ENCODE measurements at places on chromosomes 2 and 18.

GRCh38 chr2:173797586-173798263 is 167.4 kb downstream of the SP3 start:
- H3K27ac ChIP-seq, result no peak overlapping the region
- H3K27me3 ChIP-seq, result peaks cover 5% of the 10 kb centered on the region
- no peak for DNase-seq
- H3K4me1 ChIP-seq, result no peaks in the 10 kb centered on the region

DNA sequence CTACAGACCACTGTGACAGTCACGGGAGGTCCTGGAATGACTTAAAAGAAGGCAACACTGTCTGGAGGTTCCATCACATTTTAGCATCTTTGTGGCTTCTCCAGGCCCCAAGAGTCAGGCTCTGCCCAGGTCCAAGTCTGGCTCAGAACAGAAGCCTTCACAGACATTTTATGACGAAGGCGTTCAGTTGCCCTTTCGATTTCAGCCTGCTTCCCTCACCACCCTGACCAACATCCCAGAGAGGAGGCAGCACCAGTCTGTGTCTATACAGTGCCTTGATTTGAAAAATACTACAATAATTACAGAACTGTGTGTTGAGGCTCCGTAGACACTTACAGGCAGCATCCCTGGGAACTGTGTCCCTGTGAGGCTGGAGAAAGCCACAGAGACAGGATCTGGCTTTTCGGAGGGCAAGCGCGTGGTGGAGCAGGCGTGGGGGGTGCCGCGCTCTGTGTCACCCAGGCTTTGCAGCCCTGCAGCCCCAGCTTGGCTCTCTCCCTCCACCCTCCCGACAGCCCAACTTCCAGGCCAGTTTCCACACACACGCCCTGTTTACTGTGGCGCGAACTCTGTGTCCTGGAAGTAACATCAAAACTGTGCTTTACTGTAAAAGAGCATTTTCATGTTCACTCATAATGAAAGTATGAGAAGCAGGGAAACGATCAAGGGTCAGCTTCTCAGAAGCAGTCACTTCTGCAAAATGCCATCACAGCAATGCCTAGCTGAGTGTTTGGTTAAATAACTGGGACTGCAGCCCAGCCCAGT is 153.5 kb upstream of the ALKAL2 start:
- no peak for DNase-seq
- H3K27me3 ChIP-seq, result no peaks in the 10 kb centered on the region
- H3K27ac ChIP-seq, result no peak overlapping the region
- H3K4me1 ChIP-seq, result peaks cover 24% of the 10 kb centered on the region

- H3K27ac ChIP-seq, result no peak overlapping the region
- no peaks in the 10 kb centered on the region for H3K36me3 ChIP-seq
- H3K4me1 ChIP-seq, result no peaks in the 10 kb centered on the region
- H3K4me3 ChIP-seq, result no peak overlapping the region
- H3K27me3 ChIP-seq, result no peaks in the 10 kb centered on the region
Observed at GRCh38 chr2:47618272-47618552, 164.7 kb upstream of the MSH6 start.

DNA sequence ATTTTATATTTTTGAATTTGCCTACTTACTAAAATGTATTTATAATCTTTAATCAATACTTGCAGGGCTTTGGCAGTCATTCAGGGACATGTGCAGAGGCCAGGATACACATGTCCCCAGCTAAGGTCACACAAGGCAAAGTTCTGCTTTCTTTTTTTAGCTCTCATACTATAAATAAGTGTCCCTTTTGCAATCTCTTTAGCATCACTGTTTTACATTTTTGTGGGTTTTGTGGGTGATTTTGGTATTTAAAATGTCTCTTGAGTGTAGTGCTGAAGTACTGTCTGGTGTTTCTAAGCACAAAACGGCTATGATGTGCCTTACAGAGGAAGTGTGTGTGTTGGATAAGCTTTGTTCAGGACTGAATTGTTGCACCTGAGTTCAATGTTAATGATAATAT is 309.0 kb upstream of the GULP1 start:
- no peak overlapping the region for H3K27ac ChIP-seq
- H3K27me3 ChIP-seq, result no peaks in the 10 kb centered on the region
- no peaks in the 10 kb centered on the region for H3K4me1 ChIP-seq
- H3K4me3 ChIP-seq, result no peak overlapping the region
- H3K36me3 ChIP-seq, result no peaks in the 10 kb centered on the region

DNA sequence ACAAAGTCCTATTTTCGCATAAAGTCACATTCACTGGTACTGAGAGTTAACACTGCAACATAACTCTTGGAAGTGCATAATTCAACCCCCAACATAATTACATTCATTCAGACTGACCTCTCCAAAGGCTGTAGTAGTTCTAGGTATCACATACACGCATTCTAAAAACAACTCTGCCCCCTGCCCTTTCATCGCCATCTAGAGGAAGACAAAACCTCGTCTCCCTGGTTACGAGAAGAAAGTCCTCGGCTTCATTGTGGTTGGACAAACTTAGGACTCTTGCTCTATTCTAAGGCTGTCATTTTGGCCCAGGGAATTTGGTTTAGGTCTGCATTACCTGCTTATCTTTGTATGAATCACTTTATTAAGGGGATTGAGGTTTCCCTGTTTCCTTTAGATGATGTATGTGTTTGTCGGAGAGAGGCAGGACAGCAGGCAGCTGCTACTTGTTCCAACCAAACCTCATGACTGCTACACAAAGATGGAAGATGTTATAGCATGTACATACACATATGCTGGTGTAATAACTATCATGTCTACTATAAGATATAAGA is 215.4 kb upstream of the NRXN1 start:
- no peaks in the 10 kb centered on the region for H3K4me1 ChIP-seq
- H3K36me3 ChIP-seq, result no peaks in the 10 kb centered on the region
- DNase-seq, result no peak
- no peak overlapping the region for H3K27ac ChIP-seq

- H3K4me1 ChIP-seq, result no peaks in the 10 kb centered on the region
- no peak overlapping the region for H3K4me3 ChIP-seq
- no peaks in the 10 kb centered on the region for H3K36me3 ChIP-seq
- no peak for DNase-seq
Observed at GRCh38 chr18:10705786-10706185, 180.0 kb downstream of the NAPG start.

GRCh38 chr18:41955688-41956087 is 654 bp downstream of the PIK3C3 start:
- peak overlapping the region; percentile 89 for H3K4me3 ChIP-seq
- H3K27ac ChIP-seq, result peak overlapping the region; percentile 86
- peaks cover 8% of the 10 kb centered on the region for H3K36me3 ChIP-seq
- H3K4me1 ChIP-seq, result peaks cover 37% of the 10 kb centered on the region
- no peak for DNase-seq
- no peaks in the 10 kb centered on the region for H3K27me3 ChIP-seq

DNA sequence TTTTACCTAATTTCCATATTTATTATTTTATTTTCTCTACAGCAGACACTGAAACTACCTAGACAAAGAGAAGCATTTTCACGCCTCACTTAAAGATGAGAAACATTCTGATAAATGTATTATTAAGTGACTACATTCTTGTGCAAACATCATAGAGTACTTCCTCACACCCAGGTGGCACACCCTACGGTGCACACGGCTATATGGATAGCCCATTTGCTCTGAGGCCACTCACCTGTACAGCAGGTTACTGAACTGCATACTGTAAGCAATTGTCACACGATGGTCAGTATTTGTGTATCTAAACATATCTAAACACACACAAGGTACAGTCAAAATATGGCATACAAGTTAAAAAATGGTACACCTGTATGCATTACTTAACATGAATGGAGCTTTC is 481.4 kb downstream of the CMPK2 start:
- DNase-seq, result no peak
- H3K27me3 ChIP-seq, result no peaks in the 10 kb centered on the region
- no peaks in the 10 kb centered on the region for H3K36me3 ChIP-seq
- no peaks in the 10 kb centered on the region for H3K4me1 ChIP-seq
- no peak overlapping the region for H3K4me3 ChIP-seq
- no peak overlapping the region for H3K27ac ChIP-seq

DNA sequence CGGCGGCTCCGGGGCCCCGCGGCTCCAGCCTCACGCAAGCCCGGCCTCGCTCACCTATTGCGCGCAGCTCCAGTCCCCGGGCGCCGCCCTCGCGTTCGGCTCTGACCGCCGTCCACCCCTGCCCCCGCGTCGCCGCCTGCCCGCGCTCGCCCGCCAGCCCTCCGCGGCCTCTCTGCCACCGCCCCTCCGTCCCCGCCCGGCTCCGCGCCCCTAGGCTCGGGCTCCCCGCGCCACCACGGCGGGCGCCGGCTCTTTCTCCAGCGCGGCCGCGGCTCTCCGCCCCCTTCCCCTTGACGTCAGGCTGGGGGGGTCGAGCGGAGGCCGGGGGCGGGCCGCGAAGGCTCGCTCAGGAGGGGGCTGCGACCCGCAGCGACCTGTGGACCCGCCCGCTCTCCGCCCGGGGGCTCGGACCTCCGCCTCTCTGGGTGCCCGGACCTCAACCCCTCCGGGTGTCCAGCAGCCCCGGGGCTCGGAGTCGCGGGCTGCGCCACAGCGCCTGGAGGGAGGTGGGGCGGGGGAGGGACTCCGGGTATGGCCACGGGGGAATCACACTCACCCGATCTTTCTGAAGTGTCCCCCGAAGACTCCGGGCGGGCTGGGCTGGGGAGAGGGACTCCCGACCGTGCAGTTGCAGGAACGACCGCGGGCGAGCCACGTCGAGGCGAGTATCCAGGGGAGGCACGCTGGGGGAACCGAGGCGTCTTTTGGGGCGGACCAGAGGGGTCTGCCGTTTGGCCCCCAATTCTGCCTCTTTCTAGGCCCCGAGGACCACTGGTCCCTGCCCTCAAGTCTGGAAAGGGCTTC is at the start of gene SEMA4C:
Gene SEMA4C (minus strand): TSS at position 259 of the 804 bp plus-strand sequence. CDS start 2,194 bp downstream, outside the sequence.
- peaks cover 21% of the 10 kb centered on the region for H3K36me3 ChIP-seq
- DNase-seq, result peak; percentile 71
- peaks cover 51% of the 10 kb centered on the region for H3K4me1 ChIP-seq
- peak within 1 kb of the TSS; percentile 72 for H3K4me3 ChIP-seq

DNA sequence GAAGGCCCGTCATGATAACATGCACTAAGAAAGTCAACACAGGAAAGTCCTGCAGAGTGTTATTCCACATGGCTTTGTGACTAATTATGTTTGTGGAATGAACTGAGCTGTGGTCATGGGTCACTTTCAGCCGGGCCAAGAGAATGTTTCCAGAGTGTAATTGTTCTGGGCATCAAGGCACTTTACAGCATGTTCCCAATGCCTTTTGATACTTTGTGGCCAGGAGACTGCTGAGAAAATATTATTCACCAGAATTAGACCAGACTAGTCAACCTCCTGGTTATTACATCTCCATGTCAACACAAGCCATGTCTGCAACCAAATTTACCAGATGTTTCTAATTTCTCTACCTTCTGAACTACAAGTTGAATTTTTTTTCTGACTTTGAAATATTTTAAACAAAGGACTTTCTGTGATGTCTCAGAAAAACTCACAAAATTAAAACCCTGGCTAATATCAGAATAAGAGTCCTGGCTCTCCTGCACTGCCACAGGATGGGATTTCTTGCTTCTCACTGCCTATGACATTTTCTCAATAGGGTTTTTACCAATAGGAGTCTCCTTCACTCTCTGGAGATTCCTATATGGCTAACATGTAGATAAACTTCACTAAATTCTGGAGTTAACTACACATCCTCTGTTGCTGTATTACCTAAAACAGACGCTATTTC is 90.6 kb upstream of the WDR75 start:
- H3K27me3 ChIP-seq, result no peaks in the 10 kb centered on the region
- peaks cover 12% of the 10 kb centered on the region for H3K4me1 ChIP-seq
- H3K36me3 ChIP-seq, result no peaks in the 10 kb centered on the region
- no peak overlapping the region for H3K4me3 ChIP-seq

Data from CD4-positive, alpha-beta memory T cell (primary cell).